COLO829 (cell line): ENCODE measurements at places on chromosomes 3 and 15.

GRCh38 chr3:151537726-151538125 lies 76.9 kb upstream of the IGSF10 start:
- DNase-seq, result no peak

DNA sequence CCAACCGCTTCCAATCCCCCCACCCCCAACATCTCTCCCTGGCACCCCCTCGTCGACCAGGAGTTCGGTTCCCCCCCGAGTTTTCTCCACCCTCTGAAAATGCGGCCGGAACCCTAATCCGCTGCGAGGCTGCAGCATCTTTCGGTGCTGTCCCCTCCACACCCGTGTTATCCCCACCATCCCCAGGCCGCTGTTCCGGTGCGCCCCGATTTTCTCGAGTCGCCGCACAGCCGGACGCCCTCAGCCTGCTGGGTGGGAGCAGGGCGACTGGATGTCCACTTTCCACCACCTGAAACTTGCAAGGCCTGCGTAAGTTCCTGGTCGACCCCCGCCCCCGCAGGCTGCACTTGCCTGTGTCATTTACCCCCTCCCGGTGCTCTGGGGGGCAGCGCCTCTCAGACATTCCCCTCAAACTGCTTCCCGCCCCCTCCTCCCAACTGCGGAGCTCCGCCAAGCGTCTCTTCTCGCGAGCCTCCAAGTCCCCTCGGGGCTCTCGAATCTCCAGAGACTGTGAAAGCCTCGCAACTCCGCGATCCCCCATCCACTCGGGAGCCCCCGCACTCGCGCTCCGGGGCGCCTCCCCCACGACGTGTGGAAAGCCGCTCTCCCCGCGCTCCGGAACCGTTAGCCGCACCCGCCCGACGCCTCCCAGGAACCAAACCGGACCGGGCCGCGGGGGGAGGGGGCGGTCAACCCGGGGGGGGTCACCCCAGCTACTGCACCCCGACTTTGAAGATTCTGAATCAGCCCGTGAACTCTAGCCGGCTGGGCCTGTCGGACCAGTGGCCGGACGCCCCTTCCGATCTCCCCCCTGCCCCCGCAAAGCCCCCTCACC lies 566 bp downstream of the ETV5 start:
- DNase-seq, result peak; percentile 84

- DNase-seq, result no peak
Measured at GRCh38 chr3:61940236-61940635, 378.9 kb downstream of the PTPRG start.

GRCh38 chr15:79101866-79102581 lies 11.4 kb upstream of the RASGRF1 start:
- DNase-seq, result peak; percentile 17

DNA sequence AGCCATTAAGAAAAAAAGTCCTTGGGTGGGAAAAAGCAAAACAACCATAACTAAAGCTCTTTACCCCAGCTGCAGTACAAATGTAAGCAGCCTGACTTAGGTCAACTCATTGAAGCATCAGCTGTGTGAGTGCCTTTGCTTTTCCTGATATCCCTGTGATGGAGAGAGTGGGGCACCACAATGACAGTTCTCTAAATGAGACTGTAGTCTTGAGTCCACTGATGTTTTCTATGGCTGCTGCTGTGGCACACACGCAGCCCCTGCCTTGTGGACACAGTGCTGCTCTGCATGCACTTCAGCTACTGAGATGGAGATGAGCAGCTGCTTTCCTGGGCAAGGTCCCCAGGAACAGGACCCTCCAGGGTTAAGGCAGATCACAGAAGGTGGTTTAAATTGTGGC lies 173.2 kb downstream of the KCNAB1 start:
- no peak for DNase-seq

- DNase-seq, result no peak
Measured at GRCh38 chr15:88707771-88708654, 69.2 kb downstream of the ISG20 start.

- DNase-seq, result peak; percentile 47
Measured at GRCh38 chr3:135197246-135197645, 402.2 kb downstream of the EPHB1 start.
